Head of caudate nucleus (tissue), 42 donors: ENCODE measurements at places on chromosomes 5 and 9.
A peak's percentile ranks its signal among the peaks of the same experiment; 100 is the strongest.

DNA sequence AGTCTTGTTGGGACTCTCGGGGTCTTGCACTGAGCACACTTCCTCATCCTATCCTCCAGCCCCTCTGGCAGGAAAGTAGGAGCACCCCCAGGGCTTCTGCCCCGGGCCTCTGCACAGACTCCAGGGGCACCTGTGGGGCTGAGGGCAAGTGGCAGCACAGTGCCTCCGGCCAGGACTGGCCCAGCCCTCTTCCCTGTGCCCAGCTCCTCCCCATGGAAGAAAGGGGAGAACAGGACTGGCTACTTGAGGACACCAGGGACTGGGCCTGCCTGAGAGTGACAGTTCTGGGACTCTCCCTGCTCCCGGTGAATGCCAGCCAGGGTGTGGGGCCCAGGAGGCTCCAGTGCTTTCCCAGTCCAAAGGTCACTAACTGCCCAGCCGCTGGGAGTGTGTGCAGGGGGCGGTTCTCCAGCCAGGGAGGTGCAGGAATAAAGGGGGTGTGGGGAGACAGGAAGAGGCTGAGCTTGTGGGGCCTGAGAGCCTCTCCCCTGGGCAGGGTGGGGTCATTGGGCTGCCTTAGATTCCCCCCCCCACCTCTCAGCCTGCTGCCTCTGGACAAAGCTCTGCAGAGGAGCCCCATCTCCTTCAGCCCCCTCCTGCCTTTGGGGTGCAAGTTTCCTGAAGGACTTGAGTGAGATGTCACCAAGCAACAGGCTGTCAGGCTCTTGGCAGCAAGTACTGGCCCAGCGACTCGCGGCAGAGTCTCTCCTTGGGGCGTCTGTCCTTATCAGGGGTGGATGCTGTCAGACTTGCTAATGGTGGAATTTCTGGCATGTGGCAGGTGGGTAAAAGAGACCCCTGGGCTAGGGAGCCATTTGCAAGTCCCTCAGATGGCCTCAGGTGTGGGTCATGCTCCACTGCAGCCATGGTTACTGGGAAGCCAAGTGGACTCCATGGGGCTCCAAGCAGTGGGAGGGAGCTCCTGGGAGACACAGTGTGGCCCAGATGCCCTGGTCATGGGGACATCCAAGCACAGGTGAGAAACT is 19.1 kb upstream of the JADE2 start:
- DNase-seq, result no peak

- no peak for DNase-seq
Measured at GRCh38 chr9:36772449-36773403, 200.0 kb downstream of the MELK start.

DNA sequence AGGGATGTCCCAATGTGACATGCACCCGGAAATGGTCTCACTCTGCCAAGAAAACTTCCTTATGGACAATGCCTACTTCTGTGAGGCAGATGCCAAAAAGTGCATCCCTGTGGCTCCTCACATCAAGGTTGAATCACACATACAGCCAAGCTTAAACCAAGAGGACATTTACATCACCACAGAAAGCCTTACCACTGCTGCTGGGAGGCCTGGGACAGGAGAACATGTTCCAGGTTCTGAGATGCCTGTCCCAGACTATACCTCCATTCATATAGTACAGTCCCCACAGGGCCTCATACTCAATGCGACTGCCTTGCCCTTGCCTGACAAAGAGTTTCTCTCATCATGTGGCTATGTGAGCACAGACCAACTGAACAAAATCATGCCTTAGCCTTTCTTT is 37.6 kb upstream of the CCDC152 start:
- DNase-seq, result no peak

- no peak for DNase-seq
Measured at GRCh38 chr5:130514984-130515690, 610.9 kb downstream of the CHSY3 start.

DNA sequence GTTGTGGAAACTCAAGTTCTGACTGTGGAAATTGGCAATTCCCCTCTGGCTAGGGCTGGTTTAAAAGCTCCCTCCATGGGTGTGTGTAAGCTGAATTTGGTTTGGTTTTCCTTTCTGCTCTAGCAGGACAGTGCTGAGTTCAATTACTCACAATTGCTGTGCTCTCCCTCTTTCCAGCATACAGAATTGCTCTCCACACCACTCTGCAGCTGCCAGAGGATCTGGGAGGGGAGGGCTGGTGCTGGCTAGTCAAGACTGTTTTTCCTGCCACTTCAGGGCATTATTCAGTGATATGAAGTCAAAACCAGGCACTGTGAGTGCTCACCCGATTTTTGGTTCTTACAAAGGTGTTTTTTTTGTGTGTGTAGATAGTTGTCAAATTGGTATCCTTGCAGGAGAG is 336.9 kb upstream of the SLC24A2 start:
- no peak for DNase-seq

- DNase-seq, result no peak
Measured at GRCh38 chr5:160023007-160023907, 14.3 kb downstream of the TTC1 start.

DNA sequence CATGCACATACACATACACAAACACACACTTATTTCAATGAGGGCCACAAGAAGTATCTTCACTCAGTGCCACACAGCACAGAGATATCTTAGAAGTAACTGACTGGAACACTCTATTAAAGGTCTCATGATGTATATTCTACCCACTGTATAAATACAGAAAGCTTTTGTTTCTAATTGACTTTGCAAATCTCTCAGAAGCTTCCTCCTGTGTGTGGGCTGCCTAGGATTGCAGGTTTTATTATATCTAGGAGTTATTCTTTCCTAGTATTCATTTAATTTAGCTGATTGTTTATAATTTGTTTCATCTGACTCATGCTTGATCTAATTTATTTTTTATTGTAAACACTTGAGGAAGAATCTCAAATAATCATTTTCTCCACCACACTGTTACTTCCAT is 262.4 kb upstream of the ACTBL2 start:
- no peak for DNase-seq

DNA sequence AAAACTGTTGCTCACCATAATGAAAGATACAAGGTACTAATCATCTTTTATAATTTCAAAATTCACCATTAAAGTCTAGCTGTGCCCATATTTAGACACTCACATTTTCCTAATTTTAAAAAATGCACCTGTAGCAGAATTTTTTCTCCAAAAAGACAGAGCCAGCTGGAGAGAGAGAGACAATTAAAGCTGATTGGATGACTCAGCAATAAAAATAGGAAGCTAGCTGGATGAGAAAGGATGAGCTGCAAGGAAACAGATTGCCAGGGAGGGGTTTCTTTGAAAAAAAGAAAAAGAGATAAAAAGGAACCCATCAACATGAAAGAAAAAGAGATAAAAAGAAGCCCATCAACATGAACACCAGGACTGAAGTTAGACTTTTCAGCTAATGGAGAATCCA is 73.8 kb downstream of the HCN1 start:
- DNase-seq, result no peak

GRCh38 chr5:69364414-69364813 is 4.9 kb downstream of the AK6 start:
- no peak for DNase-seq

- DNase-seq, result no peak
Measured at GRCh38 chr5:122607818-122608217, 167.1 kb upstream of the SNX2 start.

DNA sequence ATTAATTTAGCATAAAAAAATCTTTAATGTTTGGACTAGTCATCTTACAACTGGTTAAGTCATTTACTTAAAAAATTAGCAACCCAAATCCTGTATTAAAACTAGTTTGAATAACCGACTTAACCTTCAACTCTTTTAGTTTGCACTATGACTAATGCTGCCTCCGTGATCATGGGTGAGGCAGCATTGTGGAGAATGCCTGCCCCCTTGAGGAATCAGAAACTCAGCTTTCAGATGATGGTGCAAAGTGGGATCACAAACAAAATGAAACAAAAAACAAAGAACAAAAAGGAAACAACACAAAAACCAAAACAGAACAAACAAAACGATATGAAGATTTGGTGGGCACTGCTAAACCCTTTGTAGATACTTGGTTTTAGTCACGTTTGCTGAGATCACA is 127.0 kb upstream of the PALM2AKAP2 start:
- DNase-seq, result peak; percentile 70

DNA sequence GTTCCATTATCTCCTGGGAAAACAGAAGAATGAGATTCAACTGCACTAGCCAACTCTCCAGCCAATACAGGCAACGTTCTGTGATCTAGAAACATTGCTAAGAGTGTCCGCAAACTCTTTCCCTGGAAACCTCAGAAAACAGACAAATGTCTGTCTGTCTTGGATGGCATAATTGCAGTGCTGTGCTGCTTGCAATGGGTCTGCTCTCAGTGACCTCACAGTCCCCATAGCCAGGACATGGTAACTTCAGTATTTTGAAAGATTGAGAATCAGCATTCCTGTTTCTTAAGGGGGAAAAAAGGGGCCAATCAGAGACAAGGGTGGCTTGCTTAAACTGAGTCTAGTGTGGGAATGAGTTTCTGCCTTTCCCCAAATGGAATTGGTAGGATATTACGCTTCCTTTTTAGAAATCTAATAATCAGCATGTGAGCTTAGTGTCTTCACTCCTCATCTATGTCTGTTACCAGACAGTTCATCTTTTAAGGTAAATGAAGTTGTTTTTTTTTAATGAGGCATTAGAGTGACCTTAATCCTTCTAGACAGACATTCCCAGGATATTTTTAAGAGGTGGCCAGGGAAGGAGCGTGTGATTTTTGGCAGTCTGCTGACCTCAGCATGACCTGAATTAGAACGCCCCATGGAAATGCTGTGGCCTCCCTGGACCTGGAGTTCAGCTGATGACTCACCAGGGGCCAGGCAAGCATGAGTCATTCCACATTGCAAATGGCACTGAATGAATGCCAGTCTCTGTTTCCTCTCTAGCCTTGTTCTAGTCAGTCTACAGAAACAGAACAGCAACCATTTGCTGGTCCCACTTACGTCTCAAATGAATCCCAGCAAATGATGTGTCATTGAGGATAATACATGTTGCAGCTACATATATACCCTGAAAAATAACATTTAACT is 210.2 kb upstream of the ACTBL2 start:
- DNase-seq, result peak; percentile 66
